NCI-H774 (cell line): ENCODE measurements at places on chromosomes 12 and 14.

- no peak for DNase-seq
Measured at GRCh38 chr12:53602176-53602864, 23.9 kb downstream of the ATF7 start.

GRCh38 chr12:104494137-104494792 is 37.5 kb downstream of the CHST11 start:
- no peak for DNase-seq

- DNase-seq, result no peak
Measured at GRCh38 chr12:9347328-9348127, 139.3 kb upstream of the PZP start.

DNA sequence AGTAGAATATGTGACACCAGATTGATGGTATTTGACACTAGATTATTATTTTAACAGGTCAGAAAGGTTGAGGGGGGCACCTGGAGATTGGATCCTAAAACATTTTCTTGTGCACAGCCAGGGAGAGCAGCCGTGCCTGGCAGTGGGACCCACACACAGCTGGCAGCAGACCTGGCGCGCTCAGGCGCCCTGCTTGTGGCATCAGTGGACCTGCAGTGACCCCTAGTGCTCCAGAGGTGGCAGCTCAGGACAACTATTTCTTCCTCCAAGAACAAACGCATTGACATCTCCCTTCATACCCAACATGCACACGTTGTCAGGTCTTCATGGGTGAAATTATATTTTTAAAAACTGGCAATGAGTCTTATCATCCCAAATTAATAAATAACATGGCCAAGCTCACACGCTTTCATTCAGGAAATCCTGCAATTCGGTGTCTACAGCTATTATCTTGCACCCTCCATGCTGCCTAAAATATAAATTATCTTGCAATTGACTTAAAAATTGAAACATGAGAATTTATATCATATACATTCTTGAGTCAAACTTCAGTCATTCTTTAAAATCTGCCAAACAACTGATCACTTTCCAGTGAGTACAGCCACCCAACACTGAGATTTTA is 7.7 kb upstream of the TMEM132D start:
- peak; percentile 86 for DNase-seq

DNA sequence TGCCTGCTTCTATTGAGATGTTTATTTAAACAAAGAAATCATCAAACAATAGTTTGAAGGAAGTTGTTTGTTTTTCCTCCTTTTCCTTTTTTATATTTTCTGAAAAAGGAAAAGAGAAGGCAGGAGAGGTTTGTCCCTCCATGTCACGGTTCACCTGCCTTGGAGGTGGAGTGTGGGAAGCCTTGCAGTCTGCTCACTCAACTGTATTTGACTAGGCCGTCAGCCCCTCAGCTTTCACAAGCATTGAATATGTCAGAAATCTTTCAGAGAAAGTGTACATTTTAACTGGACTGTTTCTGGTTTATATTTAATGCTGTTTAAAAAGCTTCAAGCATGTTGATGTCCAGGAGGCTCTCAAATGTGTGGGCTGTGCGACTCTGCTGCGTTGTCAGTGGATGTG is 370.4 kb downstream of the NPAS3 start:
- no peak for DNase-seq

DNA sequence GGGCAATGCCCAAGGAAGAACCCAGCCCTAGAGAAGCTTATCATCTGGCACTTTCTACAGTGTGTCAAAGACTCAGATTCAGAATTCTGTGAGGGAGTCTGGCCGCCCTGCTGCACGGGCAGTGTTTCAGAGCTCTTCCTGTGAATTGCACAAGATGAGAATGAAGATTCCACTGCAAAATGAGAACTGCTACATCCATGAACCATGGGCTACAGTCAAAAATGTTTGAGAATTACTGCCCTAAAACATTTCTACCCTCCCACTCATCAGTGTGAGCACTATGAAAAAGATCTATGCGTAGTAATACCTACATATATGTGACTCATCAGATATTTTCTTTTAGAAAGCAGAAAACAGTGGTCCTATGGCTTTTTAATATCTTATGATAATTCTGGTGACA is 104.0 kb downstream of the STAB2 start:
- DNase-seq, result no peak

DNA sequence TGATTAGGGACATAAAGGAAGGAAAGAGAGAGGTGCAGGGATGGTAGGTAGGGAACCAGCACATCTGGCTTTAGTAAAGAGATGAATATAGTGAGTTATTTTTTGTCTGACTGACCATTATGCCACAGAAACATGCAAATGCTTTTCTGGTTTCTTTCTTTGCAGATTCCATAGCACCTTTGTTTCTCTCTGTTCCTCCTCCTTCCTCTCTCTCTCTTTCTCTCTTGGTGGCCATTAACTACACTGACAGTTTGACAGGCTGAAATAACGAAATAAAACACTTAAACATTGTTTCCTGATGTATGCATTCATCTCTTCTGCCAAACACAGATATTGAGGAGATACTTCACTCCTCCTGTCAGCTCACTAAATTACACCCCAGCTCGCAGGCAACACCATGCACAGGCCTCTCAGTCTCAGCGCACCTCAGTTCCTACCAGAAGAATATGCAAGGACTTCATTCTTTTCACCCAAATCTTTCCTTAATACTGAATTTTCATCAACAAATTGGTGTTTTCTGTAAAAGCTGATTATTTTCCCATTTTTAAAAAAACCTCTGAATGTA is 406.9 kb upstream of the SOX5 start:
- DNase-seq, result no peak

DNA sequence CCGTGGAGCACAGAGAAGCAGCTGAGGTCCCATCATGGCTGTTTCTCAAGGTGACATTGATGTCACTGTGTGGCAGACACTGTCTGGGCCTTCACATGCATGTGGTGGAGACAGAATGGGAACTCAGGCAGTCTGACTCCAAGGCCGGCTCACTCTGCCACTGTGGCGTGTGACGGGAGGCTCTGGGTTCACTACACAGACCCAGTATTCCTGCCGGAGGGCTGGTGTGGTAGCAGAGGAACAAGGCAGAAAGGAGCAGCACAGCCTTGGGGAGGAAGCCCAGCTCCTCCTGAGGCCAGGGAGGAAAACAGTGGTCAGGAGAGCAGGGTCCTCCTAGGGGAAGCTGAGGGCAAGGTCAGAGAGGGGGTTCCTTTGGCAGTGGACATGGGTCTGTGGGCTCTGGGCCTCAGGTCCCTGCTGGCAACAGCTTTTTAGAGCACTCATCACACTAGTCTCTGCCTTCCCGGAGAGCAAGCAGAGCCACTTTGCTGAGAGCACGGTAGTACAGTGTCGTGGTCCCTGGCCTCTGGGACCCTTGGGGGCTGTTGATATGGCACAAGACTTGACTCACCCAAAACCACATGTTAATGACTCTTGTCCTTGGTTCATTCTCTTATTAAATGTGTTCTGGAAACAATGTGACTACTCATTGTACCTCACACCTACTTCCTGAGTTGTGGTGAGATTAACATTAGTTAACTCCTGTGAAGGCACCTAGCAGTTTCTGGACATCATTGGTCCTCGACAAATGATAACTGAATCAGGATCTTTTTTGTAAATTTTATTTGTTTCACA is 21.3 kb downstream of the DCAF4 start:
- DNase-seq, result no peak

GRCh38 chr14:80427101-80427500 is 215.8 kb upstream of the DIO2 start:
- no peak for DNase-seq

- DNase-seq, result no peak
Measured at GRCh38 chr12:108886873-108887629, 7.2 kb downstream of the DAO start.

DNA sequence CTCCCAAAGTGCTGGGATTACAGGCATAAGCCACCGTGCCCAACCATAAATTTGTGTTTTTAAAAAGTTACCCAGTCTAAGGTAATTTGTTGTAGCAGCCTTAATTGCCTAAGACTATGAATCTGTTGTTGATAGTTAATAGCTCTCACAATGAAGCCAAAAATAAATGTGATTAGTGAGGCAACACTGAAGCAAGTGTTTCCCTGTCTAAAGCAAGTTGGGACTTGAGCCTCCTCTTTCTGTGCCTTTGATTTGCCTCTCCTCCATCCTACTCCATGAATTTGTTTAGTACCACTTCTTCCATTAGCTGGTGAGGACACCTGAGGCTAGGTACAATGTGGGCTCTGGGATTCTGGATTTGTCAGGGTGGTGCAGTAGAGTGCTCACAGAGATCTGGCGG is 36.8 kb downstream of the DAAM1 start:
- no peak for DNase-seq
